Central memory CD4-positive, alpha-beta T cell (primary cell): ENCODE measurements at places on chromosomes 12 and 14.

DNA sequence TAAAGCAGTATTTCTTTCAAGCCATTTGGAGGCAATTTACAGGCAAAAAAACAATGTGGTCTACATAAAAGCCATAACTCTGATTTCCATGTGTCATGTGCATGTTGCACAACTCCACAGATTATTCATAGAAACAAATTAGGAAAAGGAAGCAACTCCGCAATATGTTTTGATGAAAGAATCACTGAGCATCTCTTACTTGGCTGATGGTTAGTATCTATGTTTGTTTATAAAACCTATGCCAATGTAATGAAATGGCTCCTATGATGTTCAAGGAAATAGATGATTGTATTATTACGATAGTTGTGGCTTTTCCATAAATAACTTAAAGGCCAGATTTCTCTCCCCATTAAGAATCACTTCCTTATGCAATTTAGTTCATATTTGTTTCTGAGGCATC lies 373.7 kb downstream of the CCDC91 start:
- no peak for DNase-seq

DNA sequence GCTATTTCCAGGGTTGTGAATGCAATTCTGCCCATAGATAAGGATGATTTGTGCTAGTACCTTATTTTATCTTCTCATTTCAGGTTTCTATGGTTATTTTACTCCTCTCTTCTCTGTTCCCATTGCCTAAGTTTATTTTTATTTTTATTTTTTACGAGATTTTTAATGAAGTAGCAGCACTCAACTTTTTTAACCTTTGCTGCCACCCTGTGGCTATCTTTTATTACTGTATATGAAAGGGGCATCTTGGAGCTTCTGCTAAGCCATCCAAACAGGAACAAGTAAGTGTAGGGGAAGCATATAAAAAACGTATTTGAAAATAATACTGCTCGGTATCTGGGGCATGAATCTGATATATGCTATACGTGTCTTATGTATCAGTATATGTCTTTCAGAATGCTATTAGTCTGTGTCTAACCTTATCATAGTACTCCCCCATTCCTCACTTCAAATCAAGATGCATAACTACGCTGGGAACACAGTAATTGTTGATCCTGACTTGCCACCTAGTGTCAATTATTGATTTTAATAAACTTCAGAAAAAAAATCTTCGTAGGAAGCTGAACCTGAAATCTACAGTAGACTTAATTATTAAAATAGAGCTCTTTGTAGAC lies 60.3 kb downstream of the KLRG1 start:
- DNase-seq: peak; percentile 56

DNA sequence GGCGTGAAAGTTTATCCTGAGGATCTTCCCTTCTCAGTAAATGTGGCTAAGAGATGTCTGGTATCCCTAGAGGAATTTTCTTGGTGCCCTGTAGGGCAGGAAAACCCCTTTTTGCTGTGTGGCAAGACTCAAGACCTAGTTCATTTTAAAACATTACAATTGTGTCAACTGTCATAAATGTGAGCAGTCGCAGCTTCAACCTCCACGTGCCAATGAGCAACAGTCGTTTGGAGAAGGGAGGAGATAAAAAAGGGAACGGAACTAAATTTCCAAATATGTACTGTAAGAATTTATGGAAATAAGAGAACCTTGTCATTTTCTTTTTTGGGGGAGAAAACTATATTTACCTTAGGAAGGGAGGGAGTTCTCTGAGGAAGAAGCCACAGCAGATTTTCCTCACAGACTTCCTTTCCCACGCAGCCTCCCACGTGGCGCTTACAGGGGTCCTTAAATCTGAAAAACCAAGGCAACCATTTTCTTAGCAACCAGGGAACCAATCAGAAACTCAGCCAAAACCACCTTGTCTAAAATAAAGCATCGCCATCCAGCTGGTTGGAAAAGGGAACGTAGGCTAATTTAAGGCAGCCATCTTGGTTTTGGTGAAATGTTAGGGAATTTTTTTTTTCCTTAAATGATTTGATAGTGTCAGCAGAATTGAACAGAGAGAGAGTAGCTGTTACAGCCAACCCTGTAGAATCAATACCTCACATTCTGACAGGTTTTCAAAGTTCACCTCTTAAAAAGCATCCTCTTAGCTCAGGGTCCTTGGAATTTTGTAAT lies 99.1 kb downstream of the FIGNL2 start:
- DNase-seq: no peak

DNA sequence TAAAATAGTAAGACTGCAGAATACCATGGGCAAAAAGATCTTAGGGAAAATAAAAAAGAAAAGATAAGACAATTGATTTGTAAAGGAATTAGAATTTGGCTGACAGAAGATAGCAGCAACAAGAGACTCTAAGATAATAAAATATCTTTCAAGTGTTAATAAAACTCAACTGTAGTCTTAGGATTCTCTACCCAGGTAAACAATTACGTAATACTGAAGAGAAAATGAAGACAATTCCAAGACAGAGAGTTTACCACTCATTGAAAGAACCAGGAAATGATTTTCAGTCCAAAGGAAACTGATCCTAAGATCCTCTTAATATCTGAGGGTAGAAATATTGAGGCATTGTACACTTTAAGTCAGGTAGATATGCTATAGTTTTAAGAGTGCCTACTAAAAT lies 321.1 kb downstream of the CEP128 start:
- no peak for DNase-seq

DNA sequence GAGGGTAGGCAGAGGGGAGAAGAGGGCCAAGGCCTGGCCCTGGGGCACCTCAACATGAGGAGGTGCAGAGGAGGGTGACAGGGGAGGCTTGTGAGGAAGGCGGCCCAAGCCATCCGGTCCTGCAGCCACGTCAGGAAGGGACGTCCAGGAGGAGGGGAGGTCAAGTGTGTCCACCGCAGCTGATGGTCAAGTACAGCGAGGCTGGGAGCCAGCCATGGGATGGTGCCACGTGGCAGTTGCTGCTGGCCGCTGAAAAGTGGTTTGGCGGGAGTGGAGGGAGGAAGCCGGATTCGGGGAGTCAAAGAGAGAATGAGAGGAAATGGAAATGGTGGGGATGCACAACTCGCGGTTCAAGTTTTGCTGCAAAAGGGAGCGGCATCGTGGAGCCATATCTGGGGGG lies 41.2 kb downstream of the PRIMA1 start:
- DNase-seq: no peak

DNA sequence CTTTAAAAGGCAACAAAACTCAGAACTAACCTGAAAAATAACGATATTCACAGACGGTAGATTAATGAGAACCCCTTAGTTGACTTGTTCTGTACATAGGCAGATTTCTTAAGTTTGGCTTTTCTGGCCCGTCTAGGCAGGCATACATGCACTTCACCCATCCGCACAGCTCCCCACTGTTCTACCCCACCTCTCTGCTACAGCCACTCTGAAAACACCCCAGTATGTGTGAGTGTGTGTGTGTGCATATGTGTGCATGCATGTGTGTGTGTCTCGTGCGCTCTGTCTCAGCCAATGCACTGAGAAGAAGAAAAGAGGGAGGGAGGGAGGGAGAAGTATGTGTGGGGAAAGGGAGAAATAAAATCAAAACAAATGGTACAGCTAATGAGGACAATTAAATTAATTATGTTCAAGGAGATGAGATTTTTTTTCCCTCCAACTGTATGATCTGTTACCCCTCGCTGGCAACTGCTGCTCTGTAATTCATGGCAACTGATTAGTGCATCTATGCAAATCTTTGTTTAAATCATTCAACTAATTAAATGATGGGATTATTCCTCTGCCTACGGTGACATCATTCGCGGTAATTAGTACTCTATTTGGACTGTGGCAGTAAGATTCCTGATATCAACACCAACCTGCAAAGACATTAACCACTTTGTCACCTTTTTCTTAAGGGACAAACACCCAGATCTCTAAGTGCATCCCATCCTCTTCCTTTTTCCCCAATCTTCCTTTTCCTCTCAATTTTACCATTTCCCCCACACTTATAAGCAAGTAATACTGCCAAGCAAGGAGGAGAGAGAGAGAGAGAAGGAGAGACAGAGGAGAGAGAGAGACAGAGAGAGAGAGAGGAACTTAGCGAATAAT lies 2.2 kb upstream of the LMO3 start:
- no peak for DNase-seq

DNA sequence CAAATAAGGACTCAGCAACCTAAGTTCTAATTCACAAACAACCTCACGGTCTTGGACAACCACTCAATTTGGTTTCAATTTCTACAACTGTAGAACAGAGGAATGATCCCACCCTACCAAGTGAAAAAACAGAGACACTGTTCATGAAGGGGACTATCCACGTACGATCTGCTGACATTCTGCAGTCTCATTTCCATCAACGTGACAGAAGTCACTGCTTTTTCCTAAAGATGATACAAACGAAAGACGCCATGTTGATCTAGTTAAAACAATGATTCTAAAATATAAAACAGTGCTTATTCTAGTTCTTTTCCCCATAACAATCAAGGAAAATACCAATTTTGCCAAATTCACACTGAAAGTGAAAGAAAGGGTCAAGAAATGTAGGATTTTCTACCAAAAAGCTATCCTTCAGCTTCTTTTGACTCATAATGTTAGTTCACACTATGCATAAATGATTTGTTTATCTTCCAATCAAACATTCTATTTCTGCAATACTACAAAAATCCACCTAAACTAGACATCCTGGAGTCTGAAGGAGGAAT lies 38.1 kb downstream of the CORO1C start:
- DNase-seq: no peak

DNA sequence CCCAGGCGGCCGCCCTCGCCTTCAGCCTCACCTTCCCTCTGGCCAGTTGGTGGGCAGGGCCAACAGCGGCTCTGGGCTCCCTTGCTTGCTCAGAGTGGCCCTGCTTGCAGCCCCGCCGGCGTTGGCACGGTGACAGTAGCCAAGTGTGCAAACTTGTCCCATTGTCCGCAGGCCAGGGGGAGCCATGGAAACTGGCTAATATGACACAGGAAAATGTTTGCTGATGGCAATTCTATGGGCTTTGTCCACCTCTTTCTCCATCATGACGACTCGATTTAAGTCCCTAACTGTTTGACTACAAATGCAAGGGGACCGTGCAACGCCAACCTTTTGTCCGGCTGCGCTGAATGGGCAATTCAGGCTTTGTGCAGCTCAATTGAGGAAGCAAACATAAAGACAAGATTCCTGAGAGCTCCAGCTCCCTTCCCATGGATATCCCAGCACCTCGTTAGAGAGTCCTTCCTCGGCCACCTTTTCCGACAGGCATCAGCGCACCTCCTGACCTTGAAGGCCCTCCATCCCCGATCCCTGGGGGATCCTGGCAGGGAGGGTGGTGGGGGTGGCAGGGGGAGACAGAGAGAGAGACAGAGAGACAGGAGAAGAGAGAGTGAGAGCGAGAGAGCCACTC lies 785 bp upstream of the FAM181A start:
- no peak for DNase-seq

- no peak for DNase-seq
Observed at GRCh38 chr12:73947326-73948026, 590.2 kb upstream of the ATXN7L3B start.
